ENCODE measurements at places on chromosomes 5 and 9.

DNA sequence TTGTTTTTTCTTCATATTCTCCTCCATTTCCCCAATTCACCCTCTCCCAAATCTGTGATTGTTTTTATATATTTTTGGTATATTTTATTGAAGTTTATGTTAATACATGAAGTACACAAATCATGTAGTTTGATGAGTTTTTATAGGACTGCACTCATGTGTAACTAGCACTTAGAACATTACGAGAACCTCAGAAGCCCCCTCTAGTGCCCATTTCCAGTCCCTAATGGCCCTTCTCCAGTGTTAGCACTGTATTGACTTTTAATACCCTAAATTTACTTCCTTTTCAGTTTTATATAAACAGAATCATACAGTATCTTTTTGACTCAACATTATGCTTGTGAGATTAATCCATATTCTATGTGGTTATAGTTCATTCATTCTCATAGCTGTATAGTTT, 18.5 kb upstream of the FKTN start:
- DNase-seq = no peak

DNA sequence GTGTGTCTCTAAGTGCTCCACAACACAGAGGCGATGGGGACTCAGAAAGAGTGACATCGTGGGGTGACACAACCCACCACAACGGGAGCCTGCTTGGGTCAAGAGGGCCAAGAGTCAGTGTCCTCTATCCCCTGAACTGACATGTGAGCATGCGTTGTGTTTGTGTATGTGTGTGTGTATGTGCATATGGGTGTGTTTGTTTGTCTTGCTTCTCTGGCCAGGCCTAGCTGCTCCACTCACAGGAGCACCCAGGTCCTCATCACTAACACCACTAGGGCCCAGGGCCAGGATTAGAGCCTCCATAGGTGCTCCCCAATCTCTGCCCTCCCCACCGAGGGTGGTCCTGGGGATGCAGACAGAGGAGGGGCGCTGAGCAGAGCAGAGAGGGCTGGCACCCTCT, 115.0 kb upstream of the CTSV start:
- no peak for DNase-seq

DNA sequence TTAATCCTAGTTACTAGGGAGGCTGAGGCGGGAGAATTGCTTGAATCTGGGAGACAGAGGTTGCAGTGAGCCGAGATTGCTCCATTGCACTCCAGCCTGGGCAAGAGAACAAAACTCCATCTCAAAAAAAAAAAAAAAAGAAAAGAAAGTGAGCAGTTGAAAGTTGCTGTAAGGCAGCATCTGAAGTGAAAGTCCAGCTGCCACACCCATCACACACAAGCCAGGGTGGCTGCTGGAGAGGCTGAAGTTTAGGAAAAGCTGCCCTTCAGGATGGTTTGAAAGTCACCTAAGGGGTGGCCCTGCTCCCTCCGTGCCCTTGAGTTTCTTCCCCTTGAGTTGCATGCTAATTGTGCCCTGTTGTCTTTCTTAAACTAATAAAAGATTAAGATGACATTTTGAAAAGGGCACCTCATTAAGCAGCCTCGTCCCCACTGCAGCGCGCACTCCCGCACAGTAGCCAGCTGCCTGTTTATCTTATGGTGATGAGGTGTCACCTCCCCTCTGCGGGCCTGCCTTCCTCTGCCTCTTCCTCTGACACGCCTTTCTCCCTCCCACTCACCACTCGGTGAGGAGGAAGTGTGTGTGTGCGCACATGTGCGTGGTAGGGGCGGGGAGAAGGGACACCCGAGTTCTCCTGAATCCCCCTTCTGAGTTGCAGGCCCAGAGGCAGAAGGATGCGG, 104.2 kb upstream of the PANK3 start:
- DNase-seq = no peak

- no peak for DNase-seq
Measured at GRCh38 chr9:33964086-33964768, 84.5 kb downstream of the UBAP2 start.

GRCh38 chr9:136016572-136017288, 55.6 kb upstream of the UBAC1 start:
- no peak for DNase-seq

- no peak for DNase-seq
Measured at GRCh38 chr9:96559339-96559943, 60.2 kb downstream of the CDC14B start.

DNA sequence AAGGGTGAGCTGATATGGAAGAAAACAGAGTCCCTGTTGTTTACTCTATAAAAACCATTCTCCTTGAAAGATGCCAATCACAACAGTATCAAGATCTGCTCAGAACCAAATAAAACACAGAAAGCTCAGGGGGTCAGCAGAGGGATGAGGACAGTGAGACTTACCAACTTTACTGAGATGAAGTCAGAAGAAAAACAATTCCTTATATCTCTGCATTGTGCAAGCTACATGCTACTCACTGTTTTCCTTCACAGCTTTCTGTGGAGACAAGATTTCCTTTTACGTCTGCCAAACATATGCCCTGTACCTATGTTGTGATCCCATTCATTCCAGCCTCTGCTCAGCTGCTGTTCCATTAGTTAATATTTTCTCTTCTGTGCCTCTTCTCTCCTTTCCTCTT, 185.6 kb downstream of the TSSK1B start:
- DNase-seq = no peak

DNA sequence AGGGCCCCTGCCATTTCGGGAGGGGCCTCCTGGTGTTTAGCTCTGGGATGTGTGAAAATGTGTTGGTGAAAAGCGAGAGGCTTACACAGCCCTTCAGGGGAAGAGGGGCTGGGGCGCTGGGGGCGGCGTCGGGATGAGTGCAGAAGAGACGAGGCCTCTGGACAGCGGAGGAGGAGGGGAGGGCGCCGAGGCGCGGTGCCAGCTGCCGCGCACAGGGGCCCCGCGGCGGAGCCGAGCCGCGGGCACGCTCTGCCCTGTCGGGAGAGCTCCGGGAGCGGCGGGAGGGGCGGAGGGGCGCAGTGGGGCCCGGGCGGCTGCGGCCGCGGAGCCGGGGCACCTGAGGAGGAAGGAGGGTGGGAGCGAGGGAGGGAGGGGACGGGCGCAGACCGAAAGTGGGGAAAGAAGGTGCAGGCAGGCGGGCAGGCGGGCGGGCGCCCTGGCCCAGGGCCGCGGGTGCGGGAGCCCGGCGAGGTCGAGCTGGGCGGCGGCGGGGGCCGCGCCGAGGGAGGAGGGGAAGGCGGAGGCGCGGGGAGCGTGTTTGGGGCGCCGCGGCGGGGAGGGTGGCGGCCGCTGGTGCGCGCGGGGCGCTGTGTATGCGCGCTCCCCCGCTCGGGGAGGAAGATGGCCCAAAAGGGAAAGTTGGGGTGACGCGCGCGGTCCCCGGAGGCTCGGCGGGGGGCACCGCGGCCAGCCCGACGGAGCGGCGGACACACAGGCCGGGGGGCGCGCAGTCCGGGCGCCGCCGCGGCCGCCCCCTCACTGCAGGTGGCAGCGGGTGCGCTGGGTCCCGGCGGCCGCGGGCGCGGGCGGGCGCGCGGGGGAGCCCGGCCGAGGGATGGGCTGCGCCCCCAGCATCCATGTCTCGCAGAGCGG, at the start of gene PDE8B:
Gene PDE8B (plus strand): TSS at position 590 of the 873 bp plus-strand sequence. CDS start 246 bp downstream, at position 836.
- DNase-seq = no peak

DNA sequence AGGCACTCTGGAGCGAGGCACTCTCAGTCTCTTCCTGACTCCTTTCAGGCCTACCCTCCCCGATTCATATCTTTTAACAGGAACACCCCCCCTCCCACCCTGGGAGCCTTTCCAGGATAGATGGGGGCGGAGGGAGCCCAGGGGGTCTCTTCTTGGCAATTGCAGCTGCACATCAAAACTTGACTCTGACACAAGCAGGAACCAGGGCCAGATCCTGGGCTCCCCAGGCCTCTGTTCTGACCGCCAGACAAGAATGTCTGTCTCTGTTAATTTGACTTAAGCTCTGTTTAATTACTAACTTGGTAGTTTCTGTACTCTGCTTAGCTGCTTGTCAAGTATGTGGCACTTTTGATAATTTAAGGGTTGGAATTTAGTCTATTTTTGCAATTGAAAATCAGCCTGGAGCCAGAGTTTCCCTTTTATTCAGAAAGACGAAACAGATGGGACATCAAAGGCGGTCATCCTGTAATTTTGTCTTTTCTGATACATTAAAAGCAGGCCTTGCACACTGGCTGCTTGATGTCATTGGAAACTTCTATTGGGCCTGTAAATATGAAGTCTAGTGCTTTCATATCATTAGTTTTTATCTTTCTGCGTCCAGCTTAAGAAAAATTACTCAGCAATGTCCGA, 43.3 kb downstream of the ACTL7B start:
- no peak for DNase-seq

- DNase-seq = no peak
Measured at GRCh38 chr5:152403046-152403445, 2.0 kb downstream of the NMUR2 start.

DNA sequence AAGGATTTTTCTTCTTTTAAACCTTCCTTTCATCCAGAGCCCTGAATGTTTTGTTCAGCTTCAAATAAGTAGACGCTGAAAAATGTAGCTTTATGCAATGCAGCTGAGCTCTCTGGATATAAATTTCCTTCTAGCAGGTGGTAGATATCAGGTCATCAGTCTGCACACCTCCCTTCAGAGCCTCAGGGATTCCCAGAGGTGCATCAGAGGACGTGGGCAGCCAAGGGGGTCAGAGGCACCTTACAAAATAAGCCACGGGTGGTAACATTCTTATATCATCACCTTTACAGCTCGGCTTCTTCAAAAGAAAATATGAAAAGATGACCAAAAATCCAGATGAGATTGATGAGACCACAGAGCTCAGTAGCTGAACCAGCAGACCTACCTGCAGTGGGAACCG, 19.3 kb downstream of the MOCS2 start:
- no peak for DNase-seq

DNA sequence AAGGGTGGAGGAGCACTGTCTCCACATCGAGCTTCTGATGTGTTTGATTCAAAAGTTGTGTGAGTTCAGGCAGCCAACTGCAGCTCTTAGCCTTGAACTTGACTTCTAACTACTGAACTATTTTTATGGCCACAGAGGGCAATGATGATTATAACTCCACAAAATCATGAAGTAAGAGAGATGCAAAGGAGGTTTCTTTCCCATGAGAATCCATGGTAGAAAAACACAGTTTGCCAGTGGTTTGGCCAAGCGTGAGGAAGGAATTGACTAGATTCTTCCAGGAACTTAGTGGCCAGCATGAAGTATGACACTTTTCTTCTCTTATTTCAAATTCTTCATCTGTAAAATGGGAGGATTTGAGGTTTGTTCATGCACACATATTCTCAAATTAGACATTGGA, 43.2 kb downstream of the PAPPA start:
- no peak for DNase-seq

- peak; percentile 78 for DNase-seq
Measured at GRCh38 chr9:100595391-100596199, 17.7 kb downstream of the CAVIN4 start.

DNA sequence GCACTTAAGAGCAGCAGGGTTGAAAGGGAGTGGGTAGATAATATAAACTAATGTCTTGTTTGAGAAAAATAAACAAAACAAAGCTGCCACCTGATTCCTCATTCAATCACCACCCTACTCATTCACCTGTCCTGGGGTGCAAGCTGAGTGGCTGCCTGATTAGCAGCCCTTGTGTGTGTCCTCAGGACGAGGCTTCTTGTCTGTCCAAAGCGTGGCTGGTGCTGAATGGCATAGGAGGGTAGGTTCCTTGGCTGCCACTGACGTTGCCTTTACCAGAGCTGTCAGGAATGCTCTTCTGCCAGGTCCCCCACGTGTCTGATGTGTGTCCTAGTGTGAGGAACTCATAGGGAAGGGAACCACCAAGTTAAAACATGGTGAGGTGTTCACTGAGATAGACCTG, 146.6 kb upstream of the SLC24A2 start:
- DNase-seq = no peak

- DNase-seq = no peak
Measured at GRCh38 chr5:74184649-74185048, 455.9 kb downstream of the ENC1 start.

GRCh38 chr5:111070272-111071134, 1.0 kb upstream of the TSLP start:
- DNase-seq = no peak

- DNase-seq = no peak
Measured at GRCh38 chr9:98040212-98040611, 16.3 kb upstream of the NANS start.

DNA sequence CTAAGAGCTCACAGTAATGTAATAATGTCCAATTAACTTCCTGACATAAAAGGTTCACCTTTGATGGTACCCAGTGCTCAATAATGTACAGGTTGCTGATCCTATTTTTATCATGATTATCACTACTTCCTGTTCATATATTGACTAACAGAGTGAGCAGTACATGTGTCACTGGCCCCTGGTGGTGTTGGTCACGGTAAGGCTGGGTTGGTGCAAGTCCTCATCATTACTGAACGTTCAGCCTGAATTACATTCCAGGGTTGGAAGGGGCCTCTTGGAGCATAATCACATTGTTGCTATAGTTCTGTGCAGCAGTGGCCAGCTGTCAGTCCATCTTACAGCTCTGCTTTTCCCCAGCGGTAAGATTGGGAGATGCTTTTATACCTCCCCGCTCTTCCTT, 24.2 kb upstream of the CKMT2 start:
- DNase-seq = no peak

DNA sequence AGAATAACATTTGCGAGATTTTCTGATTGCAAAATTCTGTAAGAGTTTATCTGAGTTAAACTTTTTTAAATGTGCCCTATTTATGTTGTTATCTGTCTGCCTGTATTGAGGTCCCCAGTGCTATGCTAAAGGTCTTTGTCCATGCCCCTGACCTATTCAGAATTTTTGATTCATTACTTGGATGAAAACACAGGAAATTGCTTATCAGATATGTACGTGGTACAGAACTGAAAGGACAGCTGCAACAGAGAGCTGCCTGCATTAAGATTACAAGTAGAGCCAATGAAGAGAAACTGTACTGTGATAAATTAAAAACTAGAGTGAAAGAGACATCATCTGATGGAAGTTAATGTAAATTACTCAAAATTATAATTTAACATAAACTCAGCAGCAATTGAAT, 408.8 kb downstream of the ADGRV1 start:
- no peak for DNase-seq

GRCh38 chr5:31194892-31195555, 1.5 kb downstream of the CDH6 start:
- no peak for DNase-seq

GRCh38 chr5:99721506-99721905, 792.7 kb upstream of the CHD1 start:
- no peak for DNase-seq

GRCh38 chr9:92962303-92962649, 15.0 kb downstream of the FGD3 start:
- no peak for DNase-seq

DNA sequence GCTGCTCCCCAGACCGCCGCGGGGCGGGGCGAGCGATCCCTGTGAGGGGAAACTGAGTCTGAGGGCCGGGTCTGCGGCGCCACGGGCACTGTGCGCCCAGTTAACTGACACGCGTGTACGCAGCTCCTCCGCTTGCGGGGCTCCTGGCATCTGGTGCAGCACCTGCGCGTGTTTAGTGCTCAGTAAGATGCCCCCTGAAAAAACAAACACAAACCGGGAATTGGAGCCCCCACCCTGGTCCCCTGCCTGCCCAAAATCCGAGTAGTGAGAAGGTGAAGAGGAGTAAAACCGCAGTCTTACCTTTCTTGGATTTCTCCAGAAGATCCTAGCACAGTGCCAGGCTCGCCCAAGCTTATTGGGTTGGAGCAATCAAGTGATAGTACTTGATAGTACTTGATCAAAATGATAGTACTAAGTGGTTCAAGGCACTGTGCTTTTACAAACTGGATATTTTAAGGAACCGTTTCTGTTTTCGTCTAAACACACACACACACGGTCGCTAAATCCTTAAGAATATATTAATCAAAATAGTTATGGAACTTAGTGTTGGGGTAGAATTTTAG, 2.7 kb upstream of the TRAF1 start:
- DNase-seq = no peak

- DNase-seq = no peak
Measured at GRCh38 chr5:76528547-76529331, 94.5 kb downstream of the F2RL2 start.

Measured in putamen (tissue), 1 donor.